ENCODE measurements at places on chromosomes 1 and 21.

- DNase-seq: peak; percentile 80
These were observed 161.2 kb downstream of the RUNX1 start for GRCh38 chr21:34887725-34888568.

- DNase-seq: no peak
These were observed 514.2 kb upstream of the ZP4 start for GRCh38 chr1:238404921-238405320.

GRCh38 chr1:2610036-2610959, 22.5 kb downstream of the MMEL1 start:
- DNase-seq: no peak

DNA sequence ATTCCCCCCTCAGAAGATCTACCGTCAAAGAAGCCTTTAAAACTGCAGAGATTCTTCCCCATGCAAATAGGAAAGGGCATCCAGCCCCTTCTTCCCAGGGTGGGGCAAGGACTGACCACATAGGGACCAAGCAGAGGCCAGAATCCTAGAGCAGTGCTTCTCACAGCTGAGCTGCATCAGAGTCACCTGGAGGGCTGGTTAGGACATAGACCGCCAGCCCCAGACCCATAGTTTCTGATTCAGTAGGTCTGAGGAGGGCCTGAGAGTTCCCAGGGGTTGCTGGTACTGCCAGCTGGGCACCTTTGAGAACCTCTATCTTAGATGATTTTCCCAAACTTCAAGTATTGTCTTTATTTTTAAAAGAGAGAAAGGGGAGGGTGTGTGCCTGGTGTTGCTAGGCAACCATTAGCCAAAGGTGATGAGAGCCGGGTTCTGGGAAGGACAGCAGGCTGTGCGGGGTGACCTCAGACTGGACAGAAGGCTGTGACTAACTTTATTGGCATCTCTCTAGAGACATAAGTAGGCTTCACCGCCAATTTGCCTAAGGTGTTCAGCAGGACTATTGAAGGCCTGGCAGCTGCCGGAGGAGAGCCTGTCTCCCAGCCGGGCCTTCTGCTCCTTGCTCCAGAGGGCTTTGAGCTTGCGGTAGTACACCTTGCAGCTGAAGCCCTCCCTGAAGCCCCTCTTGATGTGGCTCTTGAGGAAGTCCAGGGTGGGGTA, 3.0 kb downstream of the SPATA46 start:
- DNase-seq: no peak

GRCh38 chr1:11294951-11295350, 22.0 kb downstream of the UBIAD1 start:
- DNase-seq: no peak

DNA sequence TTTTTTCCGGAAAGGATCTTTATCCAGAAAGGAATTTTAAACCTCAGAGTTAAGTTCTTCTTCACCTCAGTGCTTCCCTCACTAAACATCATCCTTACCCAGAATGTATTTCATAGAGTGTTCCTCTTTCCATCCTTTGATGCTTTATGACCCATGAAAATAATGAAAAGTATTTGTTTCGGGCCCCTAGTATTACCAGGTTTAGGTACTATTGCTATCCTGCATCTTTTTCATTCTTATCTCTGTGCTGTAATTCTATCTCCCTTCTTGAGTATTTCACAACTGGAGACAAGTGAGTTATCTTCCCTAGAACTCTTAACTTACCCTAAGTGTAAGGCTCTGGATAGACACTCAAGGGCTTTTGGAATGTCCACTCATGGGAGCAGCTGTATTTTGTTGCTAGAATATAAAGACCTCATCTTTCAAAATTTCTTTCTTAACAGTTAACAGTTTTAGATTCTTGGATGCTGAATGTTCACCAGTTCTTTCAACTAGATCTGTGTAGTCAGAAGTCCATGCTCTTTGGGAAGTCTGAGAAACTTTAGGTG, 26.2 kb downstream of the UCK2 start:
- no peak for DNase-seq

Measured in effector memory CD8-positive, alpha-beta T cell (primary cell).